ENCODE measurements at places on chromosomes 3 and 15.

DNA sequence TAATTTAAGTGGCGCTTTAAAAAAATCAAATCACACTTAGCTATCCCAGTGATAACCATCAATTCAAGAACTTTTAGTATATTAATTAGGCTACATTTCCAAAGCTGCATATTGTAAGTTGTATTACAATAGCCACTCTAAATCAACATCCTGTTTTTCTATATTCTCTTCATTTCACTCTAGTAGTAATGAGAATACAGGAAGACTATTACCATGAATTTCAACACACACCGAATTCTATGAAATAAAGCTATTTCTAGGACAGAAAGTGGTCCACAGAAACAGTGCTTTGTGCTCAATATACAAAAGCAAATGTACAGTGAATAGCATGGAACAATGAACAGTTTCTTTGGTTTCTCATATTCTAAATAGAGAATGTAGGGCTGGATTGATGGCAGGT lies 24.6 kb downstream of the TRAT1 start:
- DNase-seq: no peak

GRCh38 chr3:13626915-13627460 lies 78.1 kb downstream of the FBLN2 start:
- no peak for DNase-seq

- DNase-seq: peak; percentile 12
Measured at GRCh38 chr3:88986834-88987233, 120.6 kb upstream of the EPHA3 start.

GRCh38 chr3:54822206-54822605 lies 105.7 kb downstream of the LRTM1 start:
- DNase-seq: no peak

- no peak for DNase-seq
Measured at GRCh38 chr3:193310914-193311723, 67.4 kb downstream of the ATP13A5 start.

GRCh38 chr3:47079432-47079831 lies 84.5 kb downstream of the SETD2 start:
- no peak for DNase-seq

DNA sequence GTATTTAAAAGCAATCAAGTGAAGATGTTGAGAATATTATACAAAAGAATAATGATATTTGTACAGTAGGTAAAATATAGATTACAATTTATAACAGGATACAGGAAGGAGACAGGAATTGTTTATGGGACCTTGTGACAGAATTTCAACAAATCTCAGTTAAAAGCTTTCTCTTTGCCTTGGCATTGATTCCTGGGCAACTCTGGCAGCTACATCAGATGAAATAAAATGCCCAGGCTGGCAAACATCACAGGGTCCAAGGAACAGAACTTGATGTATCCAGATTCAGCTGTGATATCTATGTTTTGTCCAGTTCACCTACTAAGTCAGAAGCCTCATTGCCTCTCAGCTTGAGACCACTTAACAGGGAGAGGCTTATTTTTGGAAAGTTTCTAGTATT lies 473.1 kb downstream of the MCTP2 start:
- DNase-seq: no peak

GRCh38 chr3:40605960-40606359 lies 81.2 kb downstream of the ZNF621 start:
- no peak for DNase-seq

GRCh38 chr3:65398953-65399352 lies 639.8 kb downstream of the MAGI1 start:
- no peak for DNase-seq

GRCh38 chr3:105187344-105187743 lies 179.4 kb upstream of the ALCAM start:
- no peak for DNase-seq

- no peak for DNase-seq
Measured at GRCh38 chr3:66393333-66394005, 107.4 kb downstream of the LRIG1 start.

GRCh38 chr15:72141171-72142084 lies 23.2 kb downstream of the SENP8 start:
- DNase-seq: no peak

GRCh38 chr3:196772897-196773296 lies 33.2 kb downstream of the PAK2 start:
- no peak for DNase-seq

DNA sequence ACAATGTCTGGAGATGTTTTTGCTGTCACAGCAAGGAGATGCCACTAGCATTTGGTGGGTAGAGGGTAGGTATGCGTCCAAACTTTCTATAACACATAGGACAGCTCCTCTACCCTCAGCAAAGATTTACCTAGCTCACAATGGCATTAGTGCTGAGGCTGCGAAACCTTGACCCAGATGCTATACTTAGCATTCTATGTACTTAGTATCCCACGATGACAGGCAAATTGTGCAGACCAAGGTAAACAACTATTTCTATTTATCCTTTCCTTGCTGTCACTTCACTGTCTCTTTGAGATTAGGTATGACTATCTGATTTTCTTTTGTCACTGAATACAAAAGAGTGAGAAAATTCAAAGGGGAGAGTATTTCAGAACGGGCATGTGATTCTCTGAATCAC lies 265.2 kb upstream of the ZNF385D start:
- DNase-seq: no peak

DNA sequence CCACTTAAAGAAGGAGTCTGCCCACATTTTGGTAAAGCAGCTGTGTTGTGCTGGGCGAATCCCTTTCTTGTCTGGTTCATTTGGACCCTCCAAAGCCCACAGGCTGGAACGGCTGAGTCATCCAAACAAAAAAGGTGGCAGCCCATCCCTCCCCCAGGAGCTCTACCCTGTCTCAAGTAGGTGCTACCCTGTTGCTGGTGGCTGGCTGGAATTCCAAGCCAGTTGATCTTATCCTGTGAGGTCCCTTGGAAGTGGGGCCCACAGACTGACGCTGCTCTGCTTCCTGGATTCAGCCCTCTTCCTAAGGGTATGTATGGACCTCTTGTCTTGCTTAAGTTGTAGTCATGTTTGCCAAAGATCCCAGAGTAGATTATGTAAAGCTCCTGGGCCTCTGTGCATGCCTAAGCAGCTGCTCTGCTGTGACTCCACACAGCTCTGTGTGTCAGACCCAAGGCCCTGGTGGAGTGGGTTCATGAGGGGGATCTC lies 44.5 kb downstream of the CCR1 start:
- peak; percentile 19 for DNase-seq

- no peak for DNase-seq
Measured at GRCh38 chr3:119098619-119099222, 47.2 kb upstream of the TEX55 start.

- DNase-seq: no peak
Measured at GRCh38 chr3:73808862-73809509, 184.2 kb upstream of the PDZRN3 start.

- DNase-seq: no peak
Measured at GRCh38 chr3:8256441-8257071, 245.1 kb upstream of the LMCD1 start.

DNA sequence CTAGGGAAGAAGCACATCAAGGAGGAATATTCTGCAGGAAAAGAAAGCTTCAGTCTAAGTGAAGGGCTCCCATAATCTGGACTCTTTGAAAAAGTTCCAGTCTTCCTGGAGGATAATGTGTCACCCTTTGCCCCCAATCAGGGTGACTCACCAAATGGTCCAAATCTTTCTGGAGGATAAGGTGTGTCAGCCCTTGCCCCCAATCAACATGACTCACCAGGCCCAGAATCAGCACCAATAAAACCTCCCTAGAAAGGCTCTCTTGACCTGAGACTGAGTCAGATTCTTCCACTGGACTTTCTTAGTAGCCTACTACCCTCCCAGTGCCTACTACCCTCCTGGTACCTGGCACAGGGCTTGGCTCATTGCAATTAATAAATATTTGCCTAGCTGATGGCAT lies 9.5 kb upstream of the ARL14 start:
- DNase-seq: peak; percentile 47

- DNase-seq: no peak
Measured at GRCh38 chr3:112134335-112135124, 1.5 kb upstream of the GCSAM start.

- no peak for DNase-seq
Measured at GRCh38 chr3:13245615-13245978, 172.4 kb upstream of the IQSEC1 start.

- DNase-seq: no peak
Measured at GRCh38 chr3:178062126-178062525, 474.1 kb upstream of the KCNMB2 start.

- no peak for DNase-seq
Measured at GRCh38 chr3:61938878-61939549, 377.6 kb downstream of the PTPRG start.

DNA sequence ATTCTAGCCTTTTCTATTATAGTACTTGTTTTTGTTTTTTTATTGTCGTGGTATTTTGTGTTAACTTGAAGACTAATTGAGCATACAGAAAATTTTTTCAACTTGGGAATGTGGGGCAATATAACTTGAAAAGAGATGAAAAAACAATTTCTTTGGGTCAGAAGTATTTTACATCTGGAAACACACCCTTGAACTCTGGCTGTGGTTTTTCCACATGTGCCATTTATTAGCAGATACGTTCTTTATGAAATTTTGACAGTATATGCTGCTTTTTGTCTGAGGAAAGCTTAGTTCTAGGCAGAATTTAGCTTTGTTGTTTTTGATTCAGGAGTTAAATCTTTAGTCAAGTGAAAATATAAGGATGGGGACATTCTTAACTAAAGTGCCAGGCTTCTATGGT lies 44.7 kb downstream of the TCF12 start:
- no peak for DNase-seq

DNA sequence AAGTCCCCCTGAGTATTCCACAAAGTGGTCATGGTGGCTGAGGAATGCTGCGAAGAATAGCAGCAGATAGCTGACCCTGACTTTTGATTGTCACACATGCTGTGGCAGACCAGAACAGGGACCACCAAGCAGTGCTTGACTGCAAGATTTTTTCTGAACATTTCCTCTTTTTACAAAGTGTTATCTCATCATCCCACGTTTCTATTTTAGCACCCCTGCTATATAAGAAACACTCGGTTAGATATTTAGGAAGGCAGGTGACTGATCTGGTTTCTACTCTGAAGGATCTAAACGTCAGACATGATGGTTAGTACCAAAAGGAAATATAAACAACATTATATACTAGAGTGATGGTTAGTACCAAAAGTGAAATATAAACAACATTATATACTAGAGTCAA lies 9.1 kb downstream of the SLC25A26 start:
- no peak for DNase-seq

DNA sequence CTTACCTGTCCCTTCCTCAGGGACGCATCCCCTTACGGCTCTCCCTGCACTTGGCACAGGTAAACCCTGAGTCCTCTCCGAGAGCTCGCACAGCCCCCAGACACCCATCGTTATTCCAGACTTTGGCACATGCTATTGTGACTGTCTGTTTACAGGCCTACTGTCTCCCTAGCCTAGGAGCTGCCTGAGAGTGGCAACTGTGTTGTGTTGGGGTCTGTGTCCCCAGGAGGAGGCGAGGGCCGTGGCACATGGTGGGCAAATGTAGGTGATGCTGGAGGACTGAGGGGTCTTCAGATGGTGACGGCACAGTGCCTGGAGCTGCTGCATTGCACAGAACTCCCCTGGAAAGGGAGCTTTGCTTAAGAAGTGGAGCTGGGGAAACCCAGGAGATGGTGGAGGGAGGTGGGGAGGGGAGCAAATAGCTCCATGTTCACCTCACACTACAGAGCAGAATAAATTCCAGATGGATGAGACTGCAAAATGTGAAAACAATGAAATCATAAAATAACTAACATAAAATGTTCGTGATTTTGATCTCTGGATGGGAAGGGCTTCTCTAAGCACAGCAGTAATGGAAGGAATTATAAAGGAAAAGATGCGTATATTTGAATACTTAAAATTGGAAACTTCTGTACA lies 96.5 kb downstream of the SMAD6 start:
- DNase-seq: no peak

GRCh38 chr3:180860180-180860858 lies 52.2 kb upstream of the FXR1 start:
- DNase-seq: no peak

DNA sequence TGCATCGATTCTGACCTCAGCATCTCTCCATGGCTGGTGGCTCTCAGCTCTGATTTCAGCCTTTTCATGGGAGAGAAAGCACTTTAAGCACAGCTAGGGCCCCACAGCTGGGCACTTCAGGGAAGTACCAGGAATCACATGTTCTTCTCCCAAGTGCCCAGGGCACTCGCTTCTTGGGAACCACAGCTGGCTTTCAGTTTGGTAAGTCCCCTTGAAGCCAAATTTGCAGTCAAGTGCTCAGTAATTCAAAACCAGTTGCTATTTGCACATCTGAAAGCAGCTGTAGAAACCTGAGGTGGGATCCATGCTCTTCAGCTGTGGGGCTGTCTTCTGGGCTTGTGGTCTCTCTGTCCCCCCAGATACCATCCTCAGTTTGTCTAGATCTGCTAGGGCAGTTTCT lies 12.8 kb downstream of the GABRA5 start:
- no peak for DNase-seq

GRCh38 chr15:33584797-33585196 lies 274.0 kb downstream of the RYR3 start:
- DNase-seq: no peak

- DNase-seq: no peak
Measured at GRCh38 chr15:39552556-39552955, 28.3 kb upstream of the THBS1 start.

GRCh38 chr15:65953622-65954021 lies 84.3 kb downstream of the RAB11A start:
- no peak for DNase-seq

DNA sequence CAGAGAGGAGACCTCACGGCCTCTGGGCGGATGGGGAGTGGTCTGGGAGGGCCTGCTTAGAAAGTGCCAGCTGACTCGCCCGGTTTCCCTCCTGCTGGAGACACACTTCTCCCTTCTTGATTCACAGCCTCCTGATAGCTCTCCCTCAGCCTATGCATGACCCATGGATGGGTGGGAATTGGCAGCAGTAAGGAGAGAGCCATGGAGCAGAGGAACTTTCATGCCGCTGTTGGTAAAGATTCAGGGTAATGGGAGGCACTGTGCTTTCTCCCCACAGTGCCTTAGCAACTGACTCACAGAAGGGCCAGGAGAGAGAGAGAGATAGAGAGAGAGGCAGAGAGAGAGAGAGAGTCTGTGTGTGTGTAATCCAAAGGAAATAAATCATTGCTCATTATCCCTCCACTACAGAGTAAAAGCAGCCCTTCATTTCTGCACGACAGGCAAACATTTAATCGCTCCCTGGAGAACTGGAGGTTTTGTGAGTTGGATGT lies 82.8 kb downstream of the SEMA5B start:
- no peak for DNase-seq

DNA sequence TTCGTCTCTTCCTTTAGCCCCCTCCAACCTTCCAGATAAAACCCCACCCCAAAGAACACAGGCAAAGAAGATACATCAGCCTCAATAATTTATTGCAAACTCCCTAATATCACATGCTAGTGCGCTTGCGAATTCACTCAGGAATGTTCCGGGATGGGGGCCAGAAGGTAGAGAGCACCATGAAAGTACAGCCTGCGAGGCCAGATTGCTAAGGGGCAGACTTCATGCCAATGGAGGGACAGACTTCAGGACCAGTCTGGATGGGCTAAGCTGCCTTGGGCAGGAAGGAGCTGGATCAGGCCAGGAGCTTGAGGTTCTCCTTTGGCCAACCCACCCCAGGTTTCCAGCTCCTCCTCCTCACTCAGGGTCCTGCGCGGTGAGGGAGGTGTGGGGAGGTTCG lies 13.4 kb downstream of the CIDEC start:
- DNase-seq: no peak
